ENCODE measurements at places on chromosomes 5 and 9.

DNA sequence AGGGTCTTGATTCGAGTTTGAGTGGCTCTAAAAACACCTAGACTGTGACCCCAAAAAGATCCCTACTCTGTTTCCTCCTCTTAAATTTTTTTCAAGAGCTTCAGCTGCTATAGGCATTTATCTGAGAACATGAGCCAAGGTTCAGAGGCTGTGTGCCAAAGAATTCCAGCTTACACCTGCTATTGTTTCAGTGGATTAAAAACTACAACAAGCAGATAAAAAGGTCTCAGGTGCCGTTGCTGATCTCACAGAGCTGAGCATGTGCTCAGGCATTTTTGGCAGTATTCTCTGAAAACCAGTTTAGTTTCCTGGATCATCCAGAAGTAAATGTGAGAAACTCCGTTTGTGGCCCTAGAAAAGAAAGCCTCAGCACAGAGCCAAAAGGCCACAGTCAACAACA, 349.2 kb downstream of the DEPDC1B start:
- DNase-seq: no peak

DNA sequence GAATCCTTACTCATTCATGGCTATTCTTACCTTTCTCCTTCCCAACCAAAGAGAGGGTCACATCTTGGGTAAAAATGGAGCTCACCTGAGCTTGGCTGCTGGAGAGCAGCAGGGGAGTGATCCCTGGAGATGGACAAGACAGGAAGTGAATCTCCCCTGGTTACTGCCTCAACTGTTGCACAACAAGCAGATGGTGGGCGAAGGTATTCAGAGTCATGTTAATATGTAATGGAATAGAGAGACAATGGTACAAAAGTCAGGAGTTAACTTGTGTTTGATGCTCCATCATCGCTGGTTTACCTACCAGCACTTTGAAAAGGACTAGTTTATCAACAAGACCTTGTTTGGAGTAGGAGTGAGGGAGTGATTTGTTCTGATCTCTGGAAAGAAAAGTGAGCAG, 13.0 kb upstream of the PLPP1 start:
- DNase-seq: no peak

- peak; percentile 57 for DNase-seq
Observed at GRCh38 chr9:25677301-25678146, 720 bp downstream of the TUSC1 start.

GRCh38 chr9:124696101-124696500, 75.0 kb downstream of the NR6A1 start:
- no peak for DNase-seq

DNA sequence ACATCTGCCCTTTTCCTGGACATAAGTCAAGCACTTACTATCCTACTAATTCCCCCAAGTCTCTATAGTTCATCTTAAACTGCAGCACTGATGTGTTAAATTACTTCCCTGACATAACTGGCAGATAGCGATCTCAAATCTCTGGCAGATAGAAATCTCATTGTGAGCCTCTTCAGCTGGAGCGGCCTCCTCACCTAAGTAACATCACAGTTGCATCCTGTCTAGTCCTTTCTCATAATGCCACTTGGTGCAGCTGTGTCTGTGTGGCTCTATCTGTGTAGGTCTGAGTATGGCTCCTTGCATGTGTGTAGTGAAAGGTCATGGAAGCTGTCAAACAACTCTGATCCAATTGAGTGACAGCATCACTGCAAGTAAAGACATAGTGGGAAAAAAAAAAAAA, 53.6 kb upstream of the FST start:
- DNase-seq: no peak

GRCh38 chr9:32382565-32383320, 1.7 kb upstream of the ACO1 start:
- DNase-seq: no peak

DNA sequence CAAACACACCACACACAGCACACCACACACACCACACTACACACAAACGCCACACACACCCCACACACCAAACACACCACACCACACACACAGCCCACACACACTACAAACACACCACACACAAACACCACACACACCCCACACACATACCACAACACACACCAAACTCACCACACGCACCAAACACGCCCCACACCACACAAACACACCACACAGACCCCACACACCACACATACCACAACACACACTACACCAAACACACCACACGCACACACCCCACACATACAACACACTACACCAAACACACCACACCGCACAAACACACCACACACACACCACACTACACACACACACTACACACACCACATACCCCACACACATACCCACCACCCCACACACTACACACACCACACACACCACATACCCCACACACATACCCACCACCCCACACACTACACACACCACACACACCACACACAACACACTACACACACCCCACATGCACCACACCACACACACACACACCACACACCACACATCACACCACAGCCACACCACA, 151.2 kb downstream of the ERCC6L2 start:
- no peak for DNase-seq

GRCh38 chr5:133953568-133954145, 14.8 kb downstream of the C5orf15 start:
- no peak for DNase-seq

- DNase-seq: peak; percentile 45
Observed at GRCh38 chr9:99259231-99259918, 37.3 kb downstream of the SEC61B start.

DNA sequence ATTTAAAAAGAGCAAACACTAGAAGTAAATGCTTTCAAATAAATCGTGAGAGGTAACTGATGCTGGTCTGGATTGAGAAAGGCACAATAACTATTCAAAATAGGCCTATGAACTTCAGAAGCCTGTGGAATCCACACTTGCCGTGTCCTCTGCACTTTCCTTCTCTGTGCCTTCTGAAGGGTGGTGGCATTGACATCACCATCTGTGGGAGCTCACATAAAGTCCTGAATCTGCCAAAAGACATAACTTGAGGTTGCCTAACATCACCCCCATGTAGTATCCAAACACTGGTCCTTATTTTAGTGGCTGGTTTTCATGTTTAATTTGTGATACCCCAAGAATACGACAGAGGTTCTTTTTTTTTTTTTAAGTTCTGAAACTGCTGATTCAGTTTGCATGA, 59.8 kb downstream of the IRF1 start:
- DNase-seq: no peak
